ENCODE measurements at places on chromosomes 2 and 18.
A peak's percentile ranks its signal among the peaks of the same experiment; 100 is the strongest.

DNA sequence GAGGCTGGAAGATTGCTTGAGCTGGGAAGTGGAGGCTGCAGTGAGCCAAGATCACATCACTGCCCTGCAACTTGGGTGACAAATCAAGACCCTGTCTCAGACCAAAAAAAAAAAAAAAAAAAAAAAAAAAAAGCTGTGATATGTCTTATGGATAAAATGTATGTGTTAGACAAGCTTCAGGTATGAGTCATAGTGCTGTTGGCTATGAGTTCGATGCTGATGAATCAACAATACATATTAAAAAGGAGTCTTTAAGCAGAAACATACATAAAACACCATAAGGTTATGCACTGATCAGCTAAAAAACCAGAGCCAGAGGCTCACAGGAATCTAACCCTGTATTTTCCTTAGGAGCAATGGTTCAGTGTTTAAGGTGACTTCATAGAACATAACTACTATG, 332.3 kb downstream of the NCKAP5 start:
- DNase-seq: no peak

DNA sequence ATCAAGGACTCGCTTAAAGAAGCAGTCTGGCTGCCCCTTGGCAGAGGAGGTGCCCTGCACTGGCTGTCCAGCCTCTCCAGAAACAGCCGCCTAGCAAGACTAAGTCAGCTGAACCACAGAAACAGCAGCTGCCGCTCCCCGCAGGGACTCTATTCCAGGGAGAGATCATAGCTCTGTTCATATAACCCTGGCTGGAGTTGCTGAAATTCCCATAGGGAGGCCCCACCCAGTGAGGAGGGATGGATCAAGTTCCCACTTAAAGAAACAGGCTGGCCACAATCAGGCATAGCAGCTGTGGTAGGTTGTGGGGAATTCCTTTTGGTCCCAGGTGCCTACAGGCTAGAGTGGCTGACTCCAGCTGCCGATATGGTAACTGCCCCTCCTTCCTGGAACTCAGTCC, 74.2 kb upstream of the MC4R start:
- no peak for DNase-seq

GRCh38 chr2:10668402-10669012, 21.3 kb downstream of the NOL10 start:
- DNase-seq: no peak

- peak; percentile 39 for DNase-seq
Observed at GRCh38 chr2:73970850-73971471, 13.7 kb upstream of the TET3 start.

- no peak for DNase-seq
Observed at GRCh38 chr18:11857177-11857887, 6.1 kb downstream of the CHMP1B start.

DNA sequence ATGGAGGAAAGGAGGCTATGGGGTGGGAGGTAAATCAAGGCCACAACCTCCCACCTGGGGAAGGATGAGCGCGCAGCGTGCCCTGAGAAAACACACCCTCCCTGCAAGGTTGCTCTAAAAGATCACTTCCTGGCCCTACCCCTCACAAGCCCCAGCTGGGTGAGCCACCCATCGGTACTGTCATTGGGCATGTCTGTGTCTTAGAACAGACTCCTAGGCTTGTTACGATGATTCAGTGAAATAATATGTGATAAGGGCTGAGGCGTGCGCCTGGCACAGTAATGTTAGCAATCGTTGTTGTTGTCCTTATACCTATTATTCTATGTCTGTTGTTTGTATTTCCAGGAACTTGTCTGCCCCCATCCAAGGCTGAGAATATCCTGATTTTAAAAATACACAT, 175.1 kb downstream of the ZFP36L2 start:
- DNase-seq: no peak
